ENCODE measurements at places on chromosomes 3 and 15.

DNA sequence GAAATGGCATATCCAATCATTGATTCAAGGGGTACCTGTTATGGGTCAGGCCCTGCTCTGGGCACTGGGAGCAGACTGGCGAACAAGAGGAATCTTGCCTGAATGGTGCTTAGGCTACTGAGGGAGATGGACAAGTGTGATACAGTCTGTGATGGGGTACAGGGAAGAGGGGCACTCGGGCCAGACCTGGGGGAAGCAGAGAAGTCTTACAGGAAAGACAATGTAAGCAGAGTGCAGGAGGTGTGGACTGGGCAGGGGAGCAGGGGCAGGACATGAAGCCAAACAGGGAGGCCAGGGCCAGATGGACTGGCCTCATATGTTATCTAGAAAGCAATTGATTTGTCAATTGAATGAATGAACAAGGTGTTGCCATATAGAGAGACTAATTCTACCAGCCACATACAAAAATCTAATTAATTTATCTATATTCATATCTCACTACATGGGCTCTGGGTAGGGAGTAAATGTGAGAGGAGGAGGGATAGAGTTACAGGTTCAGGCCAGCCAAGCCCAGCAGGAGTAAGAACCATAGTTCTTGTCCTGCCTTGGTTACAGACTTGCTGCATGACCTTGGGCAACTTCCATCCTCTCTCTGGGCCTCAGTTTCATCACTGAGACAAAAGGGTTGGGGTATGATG is 3.6 kb upstream of the IGDCC4 start:
- DNase-seq = no peak

DNA sequence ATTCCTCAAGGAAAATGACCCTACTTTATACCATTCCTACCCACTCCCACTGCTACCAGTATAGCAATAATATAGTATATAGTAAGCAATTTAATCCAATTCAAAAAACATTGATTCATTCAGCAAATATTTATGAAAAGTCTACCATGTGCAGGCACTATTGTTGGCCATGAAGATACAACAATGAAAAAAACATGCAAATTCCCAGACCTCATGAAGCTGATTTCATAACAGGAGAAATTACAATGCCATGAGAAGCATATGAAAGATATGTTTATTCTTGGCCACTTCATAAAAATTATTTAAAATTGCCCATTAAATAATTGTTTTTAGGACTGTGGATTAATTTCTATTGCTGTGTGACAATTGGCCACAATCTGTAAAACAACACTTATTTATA is 315.8 kb upstream of the COL8A1 start:
- no peak for DNase-seq

GRCh38 chr3:133506215-133506901 is 67.1 kb upstream of the CDV3 start:
- no peak for DNase-seq

- DNase-seq = no peak
Measured at GRCh38 chr3:162665684-162666391, 1169.2 kb downstream of the OTOL1 start.

GRCh38 chr15:54017959-54018358 is 39.7 kb downstream of the UNC13C start:
- peak; percentile 95 for DNase-seq

- DNase-seq = no peak
Measured at GRCh38 chr3:139456386-139456785, 19.9 kb downstream of the RBP2 start.

GRCh38 chr15:38611228-38611627 is 46.6 kb upstream of the RASGRP1 start:
- no peak for DNase-seq

DNA sequence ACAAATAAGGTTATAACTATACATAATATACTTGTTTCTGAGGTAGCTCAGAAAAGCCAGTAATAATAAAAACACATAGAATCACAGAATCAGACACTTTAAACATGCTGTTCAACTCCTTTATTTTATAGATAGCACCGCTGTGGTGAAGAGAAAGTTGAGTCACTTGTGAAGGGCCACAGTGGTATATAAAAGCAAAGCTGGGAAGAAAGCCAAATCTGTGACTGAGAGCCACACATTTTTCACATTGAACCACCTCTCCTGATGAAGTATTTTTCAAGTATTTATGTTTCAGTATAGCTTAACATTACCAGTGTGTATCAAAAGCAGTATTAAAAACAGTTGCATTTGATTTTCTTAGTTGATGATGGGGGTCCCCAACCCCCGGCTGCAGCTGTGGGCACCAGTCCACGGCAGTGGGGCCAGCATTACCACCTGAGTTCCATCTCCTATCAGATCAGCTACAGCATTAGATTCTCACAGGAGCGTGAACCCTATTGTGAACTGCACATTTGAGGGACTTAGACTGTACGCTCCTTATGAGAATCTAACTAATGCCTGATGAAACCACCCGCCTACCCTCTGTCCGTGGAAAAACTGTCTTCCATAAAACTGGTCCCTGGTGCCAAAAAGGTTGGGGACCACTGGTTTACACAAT is 46.2 kb downstream of the TBL1XR1 start:
- no peak for DNase-seq

Data from cerebellar nuclear complex (tissue), 1 donor.